ENCODE measurements at places on chromosomes 1 and 21.

GRCh38 chr1:198030682-198031081 is 113.5 kb downstream of the LHX9 start:
- peak; percentile 76 for DNase-seq

DNA sequence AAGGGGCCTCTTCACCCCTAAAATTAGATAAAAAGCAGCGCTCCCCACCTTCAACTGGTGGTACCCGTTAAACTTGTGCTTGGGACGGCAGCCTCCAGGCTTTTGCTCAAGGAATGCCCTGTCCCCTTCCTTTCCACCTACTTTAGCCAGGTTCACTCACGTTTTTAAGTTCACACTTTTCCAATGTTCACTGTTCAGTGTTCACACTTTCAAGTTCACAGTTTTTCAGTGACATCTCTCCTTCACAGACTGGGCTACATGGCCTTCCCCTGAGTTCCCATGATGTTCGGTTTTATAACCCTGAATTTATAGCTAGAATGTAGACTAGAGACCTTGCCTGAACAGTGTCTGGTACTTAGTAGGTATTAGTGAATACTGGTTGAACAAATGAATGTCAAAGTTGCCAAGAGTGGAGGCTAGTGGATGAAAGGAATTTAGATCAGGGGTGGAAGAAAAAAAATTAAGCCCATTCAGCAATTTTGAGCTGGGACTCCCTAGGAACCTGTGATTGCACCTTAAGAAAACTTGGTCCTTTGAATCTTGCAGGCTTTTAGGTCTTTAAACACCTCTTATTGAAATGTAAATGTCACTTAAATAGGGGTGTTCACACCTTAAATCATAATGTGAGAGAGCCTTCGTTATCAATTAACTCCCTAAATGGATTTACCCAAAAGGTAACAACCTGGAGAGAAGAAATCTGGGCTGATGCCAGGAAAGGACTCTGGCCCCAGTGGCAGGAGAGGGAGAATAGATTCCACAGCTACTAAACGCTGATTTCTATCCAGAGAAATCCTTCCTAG is 12.3 kb downstream of the BTG2 start:
- DNase-seq, result no peak

GRCh38 chr1:25653558-25653957 is 37.0 kb downstream of the MAN1C1 start:
- DNase-seq, result no peak

DNA sequence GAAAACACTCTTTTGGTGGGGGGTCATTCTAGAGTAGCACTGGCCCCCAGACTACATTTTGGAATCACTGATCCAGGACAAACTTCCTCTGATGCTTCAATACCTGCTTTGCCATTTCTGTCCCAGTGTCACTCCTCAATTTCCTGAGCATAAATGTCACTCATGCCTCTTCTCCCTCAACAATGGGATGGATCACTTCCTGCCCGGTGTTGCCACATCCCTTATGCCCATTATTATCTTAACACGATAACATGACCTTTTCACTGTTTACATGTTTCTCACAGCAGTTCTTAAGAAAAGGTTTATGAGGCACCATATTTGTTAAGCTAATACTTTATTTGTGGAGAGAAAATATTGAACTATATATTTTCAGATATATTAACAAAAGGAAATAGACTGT is 3.9 kb upstream of the ITLN1 start:
- no peak for DNase-seq

- DNase-seq, result peak; percentile 9
Observed at GRCh38 chr1:14282707-14283106, 315.8 kb upstream of the KAZN start.
